Ovary (tissue), 10 donors: ENCODE measurements at places on chromosomes 6 and 20.

GRCh38 chr20:13425381-13426135, 204.5 kb downstream of the ISM1 start:
- no peak for DNase-seq

DNA sequence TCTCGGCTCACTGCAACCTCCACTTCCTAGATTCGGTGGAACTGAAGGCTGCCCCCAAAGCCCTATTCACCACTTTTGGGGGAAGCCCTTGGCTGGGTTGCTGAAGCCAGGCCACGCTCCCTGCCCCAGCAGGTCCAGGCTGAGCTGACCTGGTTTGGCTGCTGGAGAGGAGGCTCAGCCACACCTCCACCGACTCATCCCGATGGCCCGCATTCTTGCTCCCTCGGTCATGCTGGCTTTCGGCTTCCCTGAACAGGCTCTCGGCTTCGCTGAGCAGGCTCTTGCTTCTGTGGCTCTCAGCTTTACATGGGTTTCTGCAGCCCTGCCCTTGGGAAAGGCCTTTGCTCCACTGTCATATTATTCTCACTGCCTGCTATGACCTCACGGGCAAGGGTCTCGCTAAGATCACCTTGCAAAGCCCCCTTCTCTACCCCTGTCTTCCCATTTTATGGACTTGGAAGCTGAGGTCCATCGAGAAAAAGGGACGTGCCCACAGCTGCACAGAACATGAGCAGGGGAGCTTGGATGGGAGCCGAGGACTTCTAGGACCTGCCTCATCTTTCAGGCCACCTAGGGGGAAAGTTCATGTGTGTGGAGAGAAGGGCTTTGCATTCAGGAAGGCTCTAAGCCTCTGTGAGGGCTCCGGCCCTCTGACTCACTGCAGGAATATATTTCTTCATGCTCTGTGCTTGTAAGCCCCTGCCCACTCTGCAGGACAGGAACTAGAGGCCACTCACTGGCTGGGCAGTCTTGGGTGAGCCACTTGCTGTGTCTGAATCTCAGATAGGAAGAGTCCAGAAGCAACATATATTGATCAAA, 15.6 kb downstream of the ARHGAP40 start:
- DNase-seq, result no peak

- no peak for DNase-seq
Measured at GRCh38 chr20:38673725-38674091, 50.6 kb upstream of the SLC32A1 start.

DNA sequence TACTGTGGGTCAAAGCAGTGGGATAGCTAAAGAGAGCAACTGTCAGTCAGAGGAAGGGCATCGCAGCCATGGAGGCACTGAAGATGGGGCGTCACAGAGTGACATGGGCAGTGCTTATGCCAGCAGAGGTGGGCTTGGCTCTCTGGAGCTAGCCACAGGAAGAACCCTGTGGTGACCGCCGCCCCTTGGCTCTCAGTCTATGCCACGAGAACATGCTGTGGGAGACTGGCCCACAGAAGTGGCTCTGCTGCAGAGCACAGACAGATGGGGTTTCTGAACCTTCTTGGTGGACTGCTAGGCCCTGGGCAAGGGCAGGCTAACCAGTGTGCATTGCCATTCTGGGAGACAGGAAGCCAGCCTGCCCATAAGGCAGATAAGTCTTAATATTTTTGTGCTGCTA, 290.0 kb upstream of the SUPT3H start:
- DNase-seq, result no peak

DNA sequence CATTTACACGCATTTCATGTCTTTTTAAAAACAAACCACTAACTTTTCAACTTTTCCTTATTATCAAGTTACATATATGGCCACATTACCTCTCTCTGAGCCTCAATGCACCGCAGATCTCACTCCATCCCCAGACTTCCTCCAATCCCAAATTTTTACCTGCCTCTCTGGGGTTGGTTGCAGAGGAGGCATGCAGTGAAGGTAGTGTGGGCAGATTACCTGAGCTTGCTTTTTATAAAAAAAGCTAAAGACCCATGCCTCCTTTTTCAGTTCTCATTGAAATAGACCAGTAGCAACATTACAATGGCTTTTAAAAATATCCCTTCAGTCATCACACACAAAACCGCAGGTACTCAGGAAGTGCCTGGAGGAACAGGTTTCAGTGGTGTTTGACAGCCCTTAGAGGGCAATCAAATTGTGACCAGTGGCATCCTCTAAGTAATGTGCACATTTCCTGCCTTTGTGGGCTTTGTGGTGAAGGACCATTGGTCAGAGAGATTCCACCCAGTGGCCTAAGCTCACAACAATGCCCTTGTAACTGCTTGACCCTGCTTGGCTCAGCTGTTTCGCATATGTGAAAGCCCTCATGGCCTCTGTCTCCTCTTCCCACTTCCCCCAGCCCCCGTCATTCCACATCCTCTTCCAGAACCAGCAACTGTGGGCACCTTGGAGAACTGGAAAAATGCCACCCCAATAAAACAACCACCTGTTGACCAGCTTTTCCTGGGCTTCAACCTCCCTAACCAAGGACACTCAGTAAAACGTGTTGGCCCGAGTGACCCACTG, 30.2 kb upstream of the IL17A start:
- DNase-seq, result no peak

GRCh38 chr6:6661684-6662083, 73.2 kb downstream of the LY86 start:
- no peak for DNase-seq

GRCh38 chr20:6053064-6053775, 640 bp downstream of the LRRN4 start:
- no peak for DNase-seq

DNA sequence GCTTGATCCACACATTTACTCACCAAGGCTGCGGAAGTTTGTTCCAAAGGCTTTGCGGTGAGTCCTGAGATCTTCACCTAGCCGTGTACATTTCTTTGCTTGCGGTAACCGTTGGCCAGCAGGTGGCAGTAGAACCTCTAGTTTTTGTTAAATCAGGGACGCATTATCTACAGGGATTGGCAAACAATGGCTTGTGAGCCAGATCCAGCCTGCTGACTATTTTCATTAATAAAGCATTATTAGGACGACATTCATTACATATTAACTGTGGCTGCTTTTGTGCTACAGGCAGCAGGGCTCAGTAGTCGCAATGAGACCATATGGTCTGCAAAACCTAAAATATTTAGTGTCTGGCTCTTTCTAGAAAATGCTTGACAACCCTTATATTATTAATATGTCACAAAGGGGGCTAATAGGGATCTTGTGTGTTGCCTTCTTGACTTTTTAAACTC, 174.1 kb downstream of the DOK5 start:
- peak; percentile 73 for DNase-seq

- DNase-seq, result no peak
Measured at GRCh38 chr6:39181826-39182225, 47.4 kb downstream of the KCNK5 start.

DNA sequence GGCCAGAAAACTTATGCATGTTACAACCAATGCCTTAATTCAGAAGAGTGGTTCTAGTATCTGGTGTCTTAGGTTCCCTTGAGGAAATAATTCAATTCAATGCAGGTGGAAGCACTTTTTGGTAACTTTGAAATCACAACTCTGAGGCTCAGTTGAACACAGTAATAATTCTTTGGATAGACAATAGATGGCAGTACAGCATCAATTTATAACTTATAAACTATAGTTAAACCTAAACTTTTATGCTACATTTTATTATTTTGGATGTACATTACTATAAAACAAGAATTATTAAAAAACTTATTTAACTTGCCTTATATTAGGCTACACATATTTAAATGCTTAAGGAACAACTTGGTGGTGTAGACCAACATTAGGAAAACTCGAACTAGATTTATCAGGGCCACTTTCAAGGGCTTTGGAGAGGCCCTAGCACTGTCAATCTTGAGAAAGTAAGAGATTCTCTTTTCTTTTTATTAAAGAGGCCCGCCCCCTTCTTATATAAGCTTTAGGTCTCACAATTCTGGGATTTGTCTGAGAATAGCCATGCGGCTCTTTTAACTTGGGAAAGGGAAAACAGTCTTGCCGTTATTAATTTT, 85.9 kb downstream of the CRYBG1 start:
- DNase-seq, result no peak

DNA sequence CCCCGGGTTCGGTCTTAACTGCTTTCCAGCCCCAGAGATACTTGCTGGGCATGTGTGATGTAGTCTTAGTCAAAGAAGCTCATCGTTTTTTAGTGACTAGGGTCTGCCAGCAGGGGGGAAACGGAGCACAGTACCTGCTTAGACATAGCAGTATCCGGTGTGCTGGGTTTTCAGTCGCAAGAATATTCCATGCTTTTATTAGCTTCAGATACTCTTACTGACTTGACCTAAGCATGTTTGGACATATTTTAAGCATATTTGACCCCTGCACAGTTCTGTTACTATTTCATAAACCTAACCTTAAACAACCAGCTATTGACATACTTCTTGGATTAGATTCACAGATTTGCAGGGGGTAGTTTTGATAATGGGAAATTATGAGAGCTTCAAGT, 3.0 kb downstream of the E2F3 start:
- DNase-seq, result no peak

DNA sequence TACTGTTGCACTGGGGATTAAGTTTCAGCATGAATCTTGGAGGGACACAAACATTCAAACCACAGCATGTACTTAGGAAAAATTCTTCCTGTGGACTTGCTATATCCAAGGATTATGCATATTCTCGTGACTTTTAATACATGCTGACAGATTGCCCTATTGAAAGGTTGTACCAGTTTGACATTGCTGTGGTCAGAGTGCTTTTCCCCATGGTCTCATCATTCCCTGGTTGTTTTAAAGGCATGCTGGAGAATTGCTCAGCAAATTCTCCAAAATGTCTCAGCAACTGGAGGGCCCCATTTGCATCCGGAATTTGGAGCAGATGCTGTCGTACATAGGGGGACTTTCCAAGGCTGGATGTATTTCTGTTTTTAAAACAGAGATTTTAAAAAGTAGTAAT, 7.4 kb downstream of the HECA start:
- DNase-seq, result no peak

DNA sequence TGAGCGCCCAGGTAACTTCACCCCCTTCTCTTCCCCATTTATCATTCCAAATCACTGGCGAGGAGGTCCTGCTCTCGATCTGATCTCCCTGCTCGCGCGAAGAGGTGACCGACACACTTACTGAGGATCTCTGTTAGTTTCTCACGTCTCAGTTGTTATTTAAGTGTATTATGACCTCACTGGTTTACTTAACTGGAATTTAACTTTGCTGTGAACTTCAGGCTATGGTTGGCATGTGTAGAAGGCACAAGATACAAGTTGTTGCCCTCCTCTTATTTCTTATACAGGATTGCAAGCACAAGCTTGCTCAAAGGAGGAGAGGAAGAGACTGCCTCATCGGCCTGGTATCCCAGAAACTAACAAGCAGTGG, 1.2 kb downstream of the RNF217 start:
- no peak for DNase-seq

GRCh38 chr20:20480689-20481088, 112.8 kb downstream of the INSM1 start:
- no peak for DNase-seq

DNA sequence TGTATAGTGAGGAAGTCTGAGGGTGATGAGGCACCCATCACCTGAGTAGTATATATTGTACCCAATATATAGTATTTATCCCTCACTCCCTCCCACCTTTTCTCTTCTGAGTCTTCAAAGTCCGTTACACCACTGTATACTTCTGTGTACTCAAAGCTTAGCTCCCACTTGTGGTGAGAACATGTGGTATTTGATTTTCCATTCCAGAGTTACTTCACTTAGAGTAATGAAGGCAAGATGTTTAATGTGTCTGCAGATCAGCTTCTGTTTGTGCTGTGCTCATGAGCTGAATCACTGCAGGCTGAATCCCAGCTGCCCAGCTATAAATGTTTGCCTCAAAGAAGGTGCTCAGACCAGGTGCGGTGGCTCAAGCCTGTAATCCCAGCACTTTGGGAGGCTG, 139.3 kb upstream of the FOXA2 start:
- no peak for DNase-seq

DNA sequence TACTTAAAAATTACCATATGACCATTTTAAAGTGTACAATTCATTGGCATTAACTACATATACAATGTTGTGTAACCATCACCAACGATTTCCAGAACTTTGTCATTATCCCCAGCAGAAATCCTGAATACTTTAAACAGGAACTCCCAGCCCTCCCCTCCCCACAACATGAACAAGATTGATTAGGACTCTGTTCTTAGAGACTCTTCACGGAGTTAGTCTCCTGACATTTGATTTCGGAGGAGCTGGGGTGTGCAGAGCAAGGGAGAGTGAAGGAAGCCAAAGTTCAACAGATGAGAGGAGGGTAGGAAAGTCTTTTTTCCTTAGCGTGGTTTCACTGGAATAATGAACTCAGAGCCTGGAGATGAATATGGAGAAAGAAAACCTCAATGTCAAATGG, 17.2 kb upstream of the QKI start:
- DNase-seq, result no peak

GRCh38 chr6:166397849-166398248, 15.1 kb upstream of the MPC1 start:
- no peak for DNase-seq

DNA sequence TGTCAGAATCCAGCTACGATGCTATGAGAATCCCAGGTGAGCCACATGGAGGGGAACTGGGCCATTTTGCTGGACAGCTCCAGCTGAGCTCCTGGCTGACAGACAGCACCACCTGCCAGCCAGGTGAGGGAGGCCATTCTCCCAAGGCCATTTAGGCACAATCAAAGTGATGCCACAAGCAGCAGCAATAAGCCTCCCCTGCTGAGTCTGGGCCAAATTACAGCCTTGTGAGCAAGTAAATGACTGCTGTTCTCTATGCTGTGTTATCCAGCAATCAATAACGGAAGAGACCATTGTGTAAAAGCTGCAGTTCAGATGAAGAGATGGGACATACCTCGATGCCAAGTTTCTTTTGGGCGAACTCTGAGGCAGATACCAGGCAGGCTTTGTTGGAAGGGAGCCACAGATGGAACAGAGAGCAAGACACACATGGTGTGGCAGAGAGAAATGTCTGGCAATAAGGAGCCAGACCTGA, 14.0 kb upstream of the SCGN start:
- DNase-seq, result no peak
